Myometrial cell (primary cell): ENCODE measurements at places on chromosomes 1 and 21. TPM values are rescaled to one million over a fixed set of nuclear protein-coding genes. Genes with fewer than 3 reads are reported as not detected.

The ADGRL2 gene
- 2.5 and 12.1 TPM in 2 replicates for total RNA-seq

The NID1 gene
- total RNA-seq: 260 and 295 TPM in 2 replicates

The RNU1-1 gene
- total RNA-seq: not detected in 2 replicates

The AGMAT gene
- total RNA-seq: 4.3 and 9.7 TPM in 2 replicates

The CD84 gene
- not detected in 2 replicates for total RNA-seq

The LIPI gene
- not detected in 2 replicates for total RNA-seq

The TMEM200B gene
- 21.0 and 27.6 TPM in 2 replicates for total RNA-seq

The ZBTB37 gene
- 1.2 and 1.9 TPM in 2 replicates for total RNA-seq

The GBP5 gene
- total RNA-seq: not detected in 2 replicates

The MANEAL gene
- 0.35 TPM in 1 of 2 replicates, not detected in the other for total RNA-seq

The LCE1B gene
- total RNA-seq: not detected in 2 replicates

The ATP6V1G3 gene
- not detected in 2 replicates for total RNA-seq

The FCGR2B gene
- total RNA-seq: not detected in 2 replicates

The GPX7 gene
- total RNA-seq: 38.8 and 66.9 TPM in 2 replicates

The GNL2 gene
- total RNA-seq: 28.5 and 38.3 TPM in 2 replicates

The WNT4 gene
- 0.18 TPM in 1 of 2 replicates, not detected in the other for total RNA-seq

The SPATA1 gene
- not detected in 2 replicates for total RNA-seq

The KISS1 gene
- total RNA-seq: 0.18 TPM in 1 of 2 replicates, not detected in the other

The ST6GALNAC5 gene
- 1.6 and 2.0 TPM in 2 replicates for total RNA-seq

The ITLN1 gene
- not detected in 2 replicates for total RNA-seq

The OXCT2 gene
- total RNA-seq: 5.1 TPM in 1 of 2 replicates, not detected in the other

The CCDC185 gene
- total RNA-seq: not detected in 2 replicates

The SPRR2E gene
- total RNA-seq: not detected in 2 replicates

The PIGV gene
- 15.2 and 26.5 TPM in 2 replicates for total RNA-seq

The GNAT2 gene
- under 0.01 and 0.89 TPM in 2 replicates for total RNA-seq

The HRNR gene
- total RNA-seq: not detected in 2 replicates

The SMIM1 gene
- total RNA-seq: 1.7 and 7.6 TPM in 2 replicates

The RNU1-3 gene
- not detected in 2 replicates for total RNA-seq

The PRRX1 gene
- 35.8 and 41.2 TPM in 2 replicates for total RNA-seq

The HPDL gene
- 3.4 and 5.2 TPM in 2 replicates for total RNA-seq

The CLEC20A gene
- total RNA-seq: 1.4 TPM in 1 of 2 replicates, not detected in the other

The TRABD2B gene
- not detected in 2 replicates for total RNA-seq

The PIK3CD gene
- 9.0 and 10.1 TPM in 2 replicates for total RNA-seq

The CSMD2 gene
- total RNA-seq: under 0.01 and 0.18 TPM in 2 replicates

The NUCKS1 gene
- total RNA-seq: 73.2 and 96.1 TPM in 2 replicates

The TSPAN2 gene
- under 0.01 TPM in 2 replicates for total RNA-seq

The CENPF gene
- total RNA-seq: 18.2 and 36.0 TPM in 2 replicates

The CD101 gene
- total RNA-seq: not detected in 2 replicates

The ID3 gene
- total RNA-seq: 33.7 and 41.8 TPM in 2 replicates

The KAZN gene
- total RNA-seq: 0.89 and 2.6 TPM in 2 replicates

The RHCE gene
- 0.53 and 0.58 TPM in 2 replicates for total RNA-seq

The CFHR4 gene
- not detected in 2 replicates for total RNA-seq

The MYOC gene
- not detected in 2 replicates for total RNA-seq

The DSCAM gene
- not detected in 2 replicates for total RNA-seq

The ITSN1 gene
- 35.7 and 62.7 TPM in 2 replicates for total RNA-seq
